ENCODE measurements at places on chromosomes 12 and 14.

DNA sequence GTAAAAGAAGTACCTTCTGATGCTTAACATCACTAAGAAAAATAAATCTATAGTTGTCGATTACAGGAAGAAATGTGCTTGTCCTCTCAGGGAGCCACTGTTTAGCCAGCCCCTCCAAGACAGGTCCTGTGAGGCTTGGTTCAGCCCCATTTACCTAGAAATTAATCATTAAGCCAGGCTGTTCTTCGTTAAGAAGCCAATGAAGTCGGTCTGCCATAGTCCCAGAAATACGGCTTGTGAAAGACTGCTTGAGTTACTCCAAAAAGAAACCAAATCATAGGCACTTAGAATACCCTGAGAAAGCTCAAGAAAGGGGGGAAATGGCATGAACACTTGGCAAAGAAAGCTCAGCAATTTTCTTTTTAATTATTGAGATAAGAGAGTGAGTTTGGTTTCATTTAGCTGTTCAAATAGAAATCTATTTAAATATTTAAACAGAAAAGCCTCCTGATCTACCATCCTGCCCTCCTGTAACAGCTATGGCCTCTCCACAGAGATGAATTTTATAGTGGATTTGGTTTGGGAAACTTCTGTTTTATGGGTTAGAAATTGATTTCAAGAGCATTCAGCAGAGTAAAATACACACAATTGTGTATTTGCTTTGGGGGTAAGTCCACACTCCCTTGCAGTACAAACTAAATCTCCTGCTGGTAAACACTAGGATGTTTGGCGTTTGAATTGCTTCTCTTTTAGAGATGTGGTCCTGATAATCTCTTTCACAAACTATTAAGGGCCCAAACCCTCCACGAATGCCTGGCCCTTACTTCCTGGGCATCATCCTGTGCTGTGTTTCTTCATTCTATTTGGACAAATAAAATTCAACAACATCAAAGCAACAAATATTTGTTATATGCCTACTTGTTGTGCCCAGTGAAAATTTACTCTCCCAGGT, 234.4 kb downstream of the SEC23A start:
- DNase-seq: no peak

GRCh38 chr14:100106250-100107112, 41.3 kb downstream of the EVL start:
- peak; percentile 73 for DNase-seq

DNA sequence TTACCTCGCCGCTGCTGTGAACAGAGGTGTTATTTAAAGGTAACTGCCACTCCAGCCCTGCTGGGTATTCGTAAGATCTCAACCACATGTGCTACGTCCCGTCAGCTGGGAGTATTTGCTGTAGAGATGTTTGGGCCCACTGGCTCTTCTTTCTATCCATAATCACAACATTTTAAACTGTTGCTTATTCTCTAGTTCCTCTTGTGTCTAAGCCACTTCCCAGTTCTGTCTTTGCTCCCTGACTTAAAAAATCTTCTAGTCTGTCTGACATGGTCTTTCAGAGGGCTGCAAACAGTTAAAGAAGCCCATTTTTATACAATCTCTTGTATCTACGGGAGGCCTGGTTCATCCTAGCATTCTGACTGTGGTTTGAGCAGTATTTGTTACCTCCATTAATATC, 33.2 kb upstream of the HELB start:
- peak; percentile 5 for DNase-seq

GRCh38 chr12:27076468-27076867, 5.9 kb downstream of the C12orf71 start:
- DNase-seq: no peak

- DNase-seq: peak; percentile 16
These were observed 128.0 kb downstream of the NDUFA12 start for GRCh38 chr12:94875525-94875924.

- DNase-seq: no peak
These were observed 9.2 kb downstream of the MED21 start for GRCh38 chr12:27031531-27031930.

DNA sequence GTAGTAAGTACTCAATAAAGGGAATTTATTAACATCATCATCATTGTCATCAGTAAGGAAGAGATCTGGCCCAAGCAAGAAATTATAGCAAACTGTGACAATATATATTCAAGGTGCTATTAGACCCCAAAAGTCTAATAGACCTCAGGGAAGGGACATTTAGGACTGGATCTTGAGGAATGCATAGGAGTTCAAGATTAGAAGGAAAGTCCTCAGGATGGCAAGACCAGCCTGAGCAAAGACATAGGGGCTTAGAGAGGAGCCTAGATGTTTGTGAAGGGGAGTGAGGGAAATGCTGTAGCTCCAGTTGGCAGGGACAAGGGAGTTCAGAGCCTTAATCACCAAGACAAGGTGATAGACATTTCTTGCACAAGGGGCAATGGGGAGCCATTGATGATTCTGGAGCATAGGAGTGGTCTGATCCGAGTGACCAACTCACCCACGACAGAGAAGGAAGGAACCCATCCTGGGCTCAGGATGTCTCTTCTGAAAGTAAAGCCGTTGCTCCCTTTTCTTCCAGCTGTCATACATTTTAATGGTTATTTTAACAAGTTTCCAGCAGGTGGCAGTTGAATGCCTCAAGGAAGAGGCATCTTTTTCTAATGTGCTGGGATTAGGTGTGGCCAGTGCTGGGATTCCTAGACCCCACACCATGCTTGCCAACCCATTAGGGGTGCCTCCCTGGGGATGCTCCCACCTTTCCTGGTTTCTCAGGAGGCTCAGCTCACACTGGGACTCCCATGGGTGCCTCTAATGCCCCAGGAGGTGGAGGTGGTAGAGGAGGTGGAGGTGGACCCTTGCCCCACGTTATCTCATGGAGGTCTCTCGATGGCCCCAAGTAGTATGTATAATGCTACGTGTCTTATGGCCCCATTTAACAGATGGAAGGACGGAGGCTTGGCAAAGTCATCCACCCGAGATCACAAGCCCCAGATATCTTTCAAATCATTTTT, 37.8 kb downstream of the PHETA1 start:
- DNase-seq: peak; percentile 74

DNA sequence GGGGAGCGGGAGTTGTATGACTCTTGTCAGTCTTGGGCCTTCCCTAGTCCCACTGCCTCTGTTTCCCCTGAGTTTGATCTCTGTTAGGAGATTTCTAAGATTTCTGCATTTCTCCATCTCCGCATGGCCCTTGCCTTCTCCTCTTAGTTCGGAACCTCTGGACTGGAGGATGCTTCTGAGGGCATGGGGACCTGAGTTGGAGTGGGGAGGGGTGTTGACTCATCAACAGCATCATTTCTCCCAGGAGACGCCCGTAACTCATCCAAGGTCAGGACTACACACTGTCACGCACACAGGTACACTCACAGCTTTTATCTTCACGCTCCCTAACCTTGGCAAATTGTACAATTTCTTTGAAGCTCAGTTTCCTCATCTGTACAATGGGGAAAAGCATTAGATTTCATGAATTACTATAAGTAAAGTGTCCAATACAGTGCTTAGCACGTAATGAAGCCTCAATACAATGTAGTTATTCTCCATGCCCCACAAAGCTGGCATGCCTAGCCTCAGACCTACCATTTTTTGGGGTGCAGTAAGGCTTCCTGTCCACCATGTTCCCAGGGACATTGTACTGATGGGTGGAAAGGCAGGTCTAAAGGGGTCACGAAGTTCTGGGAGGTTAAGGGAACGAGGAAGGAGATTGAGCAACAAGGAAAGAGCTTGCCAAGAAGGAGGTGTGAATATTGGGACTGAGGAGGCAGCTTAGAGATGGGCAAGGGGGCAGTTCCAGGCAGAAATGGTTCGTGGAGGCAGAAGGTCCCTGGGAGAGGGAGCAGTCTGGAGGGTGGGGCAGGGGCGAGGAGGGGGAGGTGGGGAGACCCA, 600 bp upstream of the LAG3 start:
- no peak for DNase-seq

GRCh38 chr14:35285168-35286002, 6.8 kb upstream of the PSMA6 start:
- peak; percentile 98 for DNase-seq

DNA sequence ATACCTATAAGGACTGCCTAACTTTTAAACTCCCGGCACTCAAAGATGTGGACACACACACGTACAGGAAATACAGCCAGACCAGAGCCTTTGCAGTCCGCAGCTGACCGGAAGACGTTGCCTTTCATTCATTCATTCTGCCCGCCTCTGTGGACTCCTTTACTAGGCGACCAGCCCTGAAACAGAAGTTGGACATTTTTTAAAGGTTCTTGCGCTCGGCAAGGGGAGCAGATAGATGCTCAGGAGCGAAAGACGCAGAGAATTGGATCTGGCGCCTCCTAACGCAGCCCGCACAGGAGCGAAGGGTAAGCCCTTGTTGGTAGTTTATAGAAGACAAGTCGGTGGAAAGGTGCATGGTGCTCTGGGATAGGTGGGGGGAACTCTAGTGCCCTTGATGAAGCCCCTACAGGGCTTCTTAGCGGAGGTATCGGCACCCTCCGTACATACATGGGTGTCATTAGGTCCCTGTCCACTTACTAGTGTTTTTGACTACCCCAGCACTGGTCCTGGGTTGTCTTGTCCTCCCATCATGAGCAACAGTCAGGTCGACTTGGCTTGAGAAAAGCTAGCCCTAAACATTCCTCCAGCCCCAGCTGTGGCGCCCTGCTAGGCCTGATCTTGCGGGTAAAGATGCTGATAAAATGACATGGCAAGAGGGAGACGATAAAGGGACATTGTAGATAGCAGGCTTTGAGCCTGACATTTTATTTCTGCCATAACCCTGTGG, at the start of gene KDM2B:
Gene KDM2B, minus strand, starts transcription at position 65 of the 727 bp plus-strand sequence. CDS start 112 bp downstream, outside the sequence.
- DNase-seq: no peak

- DNase-seq: peak; percentile 12
These were observed 79.4 kb downstream of the TMTC2 start for GRCh38 chr12:82765971-82766705.

DNA sequence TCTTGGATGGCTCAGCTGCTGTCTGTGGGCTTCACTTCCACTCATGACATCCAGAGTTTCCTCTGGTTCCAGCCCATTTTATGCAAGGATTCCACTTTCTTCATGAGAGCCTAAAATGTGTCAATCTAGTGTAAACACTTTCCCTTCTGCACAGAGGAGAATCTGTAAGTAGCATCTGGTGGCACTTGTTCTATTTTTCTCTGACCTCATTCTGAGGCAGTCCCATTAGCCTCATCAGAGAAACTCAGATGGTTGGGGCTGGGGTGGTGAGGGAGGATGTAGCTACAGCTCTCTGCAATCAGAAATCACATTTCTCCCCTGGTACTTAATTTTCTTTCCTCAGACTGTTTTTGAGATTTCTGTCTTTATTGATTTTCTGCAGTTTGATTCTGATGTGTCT, 81.6 kb downstream of the PRMT8 start:
- DNase-seq: no peak

- no peak for DNase-seq
These were observed 83.2 kb downstream of the SLC38A6 start for GRCh38 chr14:61064210-61064609.

DNA sequence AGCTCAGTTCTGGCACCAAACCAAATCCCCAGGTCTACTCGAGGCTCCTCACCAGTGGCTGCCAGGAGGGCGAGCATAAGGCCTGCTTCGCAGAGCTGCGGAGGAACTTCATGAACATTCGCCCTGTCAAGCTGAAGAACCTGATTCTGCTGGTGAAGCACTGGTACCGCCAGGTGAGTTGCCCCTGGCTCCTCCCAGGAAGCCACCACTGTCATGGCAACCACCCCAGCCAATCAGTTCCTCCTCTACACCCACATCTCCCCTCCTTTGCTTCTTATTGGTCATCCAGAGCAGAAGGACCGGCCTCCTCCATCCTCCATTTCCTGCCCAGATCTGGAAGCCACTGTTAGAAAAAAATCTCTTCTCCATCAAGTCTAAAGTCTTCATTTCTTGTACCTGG, 17.2 kb upstream of the OAS2 start:
- no peak for DNase-seq

- no peak for DNase-seq
These were observed 80.3 kb upstream of the TRAF3 start for GRCh38 chr14:102696856-102697495.

GRCh38 chr12:39619660-39620433, at the start of gene ABCD2:
ABCD2 (minus strand) TSS chr12:39619803; CDS start chr12:39619615, 188 bp downstream.
- peak; percentile 86 for DNase-seq

GRCh38 chr14:94227029-94227428, 52.9 kb downstream of the PPP4R4 start:
- DNase-seq: no peak

DNA sequence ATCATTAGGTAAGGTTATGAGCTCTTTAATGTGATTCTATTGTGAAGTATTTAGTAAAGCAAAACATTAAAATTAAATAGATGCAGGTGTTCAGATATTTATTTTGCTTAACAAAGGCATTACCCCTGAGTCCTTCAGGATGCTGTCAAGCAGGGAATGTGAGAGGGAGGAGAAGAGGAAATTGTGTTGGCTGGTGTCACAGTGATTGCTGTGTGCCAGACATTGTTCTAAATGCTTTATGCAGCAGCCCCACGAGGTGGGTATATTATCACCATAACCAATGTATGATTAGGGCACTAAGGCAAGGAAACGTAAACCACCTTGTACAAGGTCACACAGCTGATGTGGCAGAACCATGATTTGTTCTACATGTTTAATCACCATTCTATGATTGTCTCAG, 80.1 kb downstream of the STAB2 start:
- no peak for DNase-seq

GRCh38 chr12:6840761-6841515, at the start of gene GNB3:
GNB3 (plus strand) TSS chr12:6840925; CDS start chr12:6841288, 363 bp downstream.
- DNase-seq: no peak

DNA sequence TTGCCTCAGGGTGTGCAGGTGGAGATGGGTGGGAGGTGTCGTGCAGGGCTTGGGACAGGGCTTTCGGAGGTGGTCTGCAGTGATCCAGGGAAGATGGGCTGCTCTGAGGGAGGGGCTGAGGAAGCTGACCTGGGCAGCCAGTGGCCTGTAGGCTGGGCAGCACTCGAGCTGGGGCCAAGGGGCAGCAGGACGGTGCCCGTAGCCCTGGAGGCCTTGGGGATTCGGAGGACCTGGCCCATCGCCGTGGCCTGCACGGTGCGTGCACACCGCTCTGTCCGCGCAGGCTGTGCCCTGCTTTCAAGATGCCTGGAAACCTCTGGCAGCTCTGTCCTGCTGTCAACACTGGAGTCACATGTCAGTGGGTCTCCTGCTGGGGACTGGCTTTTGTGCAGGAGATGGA, 9.1 kb downstream of the PACS2 start:
- no peak for DNase-seq

DNA sequence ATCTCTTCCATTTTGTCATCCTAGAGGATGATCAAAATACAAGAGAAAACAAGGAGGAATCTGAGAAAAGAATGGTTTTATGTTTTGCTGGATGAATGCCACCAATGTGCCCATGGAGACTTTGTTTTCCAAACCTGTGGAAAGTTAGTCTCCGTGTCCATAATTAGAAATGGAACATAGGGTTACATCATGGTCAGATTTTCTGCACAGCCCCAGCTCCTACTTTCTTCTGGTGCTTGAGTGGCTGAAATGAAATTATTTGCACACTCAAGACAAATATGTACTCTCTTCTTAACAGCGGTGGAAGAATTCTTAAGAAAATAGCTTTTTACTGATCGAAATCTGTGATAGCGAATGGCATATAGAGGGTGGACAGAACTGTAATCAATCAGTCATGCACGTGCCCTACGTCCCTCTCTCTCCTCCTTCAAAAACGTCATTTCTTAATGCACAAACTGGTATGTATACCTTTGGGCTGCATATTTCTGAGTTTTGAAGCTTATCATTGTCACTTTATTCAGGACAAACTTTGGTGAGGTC, 825.2 kb downstream of the AACS start:
- DNase-seq: no peak

All from Kasumi-1 (cell line).